Cortex of kidney (tissue), 1 donor: ENCODE measurements at places on chromosomes 7 and 10.

DNA sequence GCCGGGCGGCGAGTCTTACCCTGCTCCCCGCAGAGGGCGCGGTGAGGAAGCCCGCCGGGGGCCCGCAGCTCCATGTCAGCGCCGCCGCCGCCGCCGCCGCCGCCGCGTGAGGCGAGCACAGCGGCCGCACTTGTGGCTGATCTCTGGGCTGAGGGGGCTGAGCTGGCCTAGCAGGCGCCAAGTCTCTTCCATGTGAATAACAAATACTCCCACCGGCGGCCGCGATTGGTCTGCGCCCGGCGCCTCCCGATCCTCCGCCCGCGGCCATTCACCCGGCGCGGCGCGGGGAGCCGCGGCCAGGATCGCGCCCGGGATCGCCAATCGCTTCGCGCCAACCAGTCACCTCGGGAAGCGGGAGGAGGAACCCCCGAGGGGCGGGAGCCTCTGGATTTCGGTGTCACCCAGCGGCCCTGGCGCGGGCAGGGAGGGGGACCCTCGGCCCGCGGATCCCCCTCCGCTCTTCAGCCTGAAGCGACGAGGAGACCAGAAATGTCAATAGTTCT, at the start of gene GRM8:
Gene GRM8 (minus strand): TSS at position 164 of the 503 bp plus-strand sequence.
- DNase-seq: no peak

DNA sequence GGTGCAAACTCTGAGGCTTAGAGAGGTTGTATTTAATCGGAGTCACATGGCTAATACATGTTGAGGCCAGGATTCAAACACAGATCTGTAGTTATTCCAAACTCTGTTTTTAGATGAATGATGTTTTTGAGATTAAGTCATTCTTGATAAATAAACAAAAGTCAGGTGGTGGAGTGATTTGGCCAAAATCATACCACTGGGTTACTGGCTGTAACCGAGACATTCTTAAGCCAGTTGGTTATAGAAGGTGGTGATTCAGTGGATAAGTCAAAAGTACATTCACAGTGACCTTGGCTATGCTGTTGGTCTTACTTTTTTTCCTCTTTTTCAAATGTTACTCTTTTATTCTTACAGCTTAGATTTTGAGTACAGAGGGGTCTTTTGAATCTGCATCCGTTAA, 361.4 kb downstream of the KIF20B start:
- no peak for DNase-seq

- DNase-seq: no peak
Observed at GRCh38 chr7:30886608-30887011, 25.0 kb upstream of the AQP1 start.

GRCh38 chr7:2750004-2750407, 62.0 kb downstream of the AMZ1 start:
- DNase-seq: no peak

DNA sequence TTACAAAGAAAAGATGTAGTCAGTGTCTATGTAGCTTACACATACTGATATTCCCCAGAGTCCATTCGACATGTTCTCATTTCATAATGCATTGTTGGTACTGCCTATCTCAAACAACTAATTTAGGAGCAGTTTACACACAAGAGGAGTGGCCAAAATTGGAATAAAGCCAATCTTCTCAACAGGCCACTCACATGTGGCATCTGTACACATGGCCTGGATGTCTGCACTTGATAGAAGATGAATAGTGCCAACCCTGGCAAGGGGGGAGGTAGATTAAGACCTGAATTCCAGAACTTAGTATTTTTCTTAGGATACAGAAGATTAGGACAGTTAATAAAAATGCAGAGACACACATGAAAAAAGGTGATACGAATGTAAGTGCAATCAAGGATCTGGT, 125.3 kb upstream of the STARD3NL start:
- no peak for DNase-seq
